ENCODE measurements at places on chromosomes 11 and 22. TPM values are rescaled to one million over a fixed set of nuclear protein-coding genes. Genes with fewer than 3 reads are reported as not detected.

Gene C11orf86
- total RNA-seq = not detected

Gene ART1
- not detected for total RNA-seq

Gene ZBTB16
- total RNA-seq = 17.3 TPM

Gene PLAAT3
- 44.7 TPM for total RNA-seq

Gene USH1C
- total RNA-seq = not detected

Gene ZFP91
- total RNA-seq = 63.4 TPM

Gene SESN3
- 1.7 TPM for total RNA-seq

Gene LTBP3
- total RNA-seq = 19.4 TPM

Gene DENND6B
- total RNA-seq = 1.1 TPM

Gene MS4A6E
- not detected for total RNA-seq

Gene EIF3L
- total RNA-seq = 436 TPM

Gene AMOTL1
- 46.2 TPM for total RNA-seq

Gene MPEG1
- not detected for total RNA-seq

Gene SMIM35
- not detected for total RNA-seq

Gene MS4A12
- total RNA-seq = not detected

Gene AIP
- 77.2 TPM for total RNA-seq

Gene PDGFB
- 69.0 TPM for total RNA-seq

Gene SLC25A22
- total RNA-seq = 9.2 TPM

Measured in pulmonary artery endothelial cell (primary cell).